ENCODE measurements at places on chromosomes 1 and 21. TPM values are rescaled to one million over a fixed set of nuclear protein-coding genes. Genes with fewer than 3 reads are reported as not detected.
A peak's percentile ranks its signal among the peaks of the same experiment; 100 is the strongest.

DNA sequence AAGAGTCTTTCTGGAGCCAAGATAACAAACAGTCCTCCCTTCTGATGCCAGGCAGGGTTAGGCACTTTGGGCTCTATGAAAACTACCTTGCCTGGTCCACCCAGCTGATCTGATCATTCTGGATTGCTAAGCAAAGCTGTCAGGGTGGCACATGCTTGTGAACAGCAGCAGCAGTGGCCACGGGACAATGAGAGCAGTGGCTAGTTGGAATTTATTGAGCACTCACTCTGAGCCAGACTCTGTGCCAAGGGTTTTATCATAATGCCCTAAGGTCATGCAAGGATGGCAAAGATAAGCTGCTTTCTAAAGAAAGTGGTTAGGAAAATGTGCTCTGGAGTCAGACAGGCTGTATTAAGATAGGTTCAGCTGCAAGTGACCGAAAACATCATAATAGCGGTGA, 390.4 kb upstream of the VAMP3 start:
- no peak for DNase-seq

- DNase-seq: no peak
Measured at GRCh38 chr1:190205713-190206112, 272.0 kb downstream of the BRINP3 start.

- DNase-seq: peak; percentile 81
Measured at GRCh38 chr1:160624464-160624863, 22.4 kb downstream of the SLAMF1 start.

DNA sequence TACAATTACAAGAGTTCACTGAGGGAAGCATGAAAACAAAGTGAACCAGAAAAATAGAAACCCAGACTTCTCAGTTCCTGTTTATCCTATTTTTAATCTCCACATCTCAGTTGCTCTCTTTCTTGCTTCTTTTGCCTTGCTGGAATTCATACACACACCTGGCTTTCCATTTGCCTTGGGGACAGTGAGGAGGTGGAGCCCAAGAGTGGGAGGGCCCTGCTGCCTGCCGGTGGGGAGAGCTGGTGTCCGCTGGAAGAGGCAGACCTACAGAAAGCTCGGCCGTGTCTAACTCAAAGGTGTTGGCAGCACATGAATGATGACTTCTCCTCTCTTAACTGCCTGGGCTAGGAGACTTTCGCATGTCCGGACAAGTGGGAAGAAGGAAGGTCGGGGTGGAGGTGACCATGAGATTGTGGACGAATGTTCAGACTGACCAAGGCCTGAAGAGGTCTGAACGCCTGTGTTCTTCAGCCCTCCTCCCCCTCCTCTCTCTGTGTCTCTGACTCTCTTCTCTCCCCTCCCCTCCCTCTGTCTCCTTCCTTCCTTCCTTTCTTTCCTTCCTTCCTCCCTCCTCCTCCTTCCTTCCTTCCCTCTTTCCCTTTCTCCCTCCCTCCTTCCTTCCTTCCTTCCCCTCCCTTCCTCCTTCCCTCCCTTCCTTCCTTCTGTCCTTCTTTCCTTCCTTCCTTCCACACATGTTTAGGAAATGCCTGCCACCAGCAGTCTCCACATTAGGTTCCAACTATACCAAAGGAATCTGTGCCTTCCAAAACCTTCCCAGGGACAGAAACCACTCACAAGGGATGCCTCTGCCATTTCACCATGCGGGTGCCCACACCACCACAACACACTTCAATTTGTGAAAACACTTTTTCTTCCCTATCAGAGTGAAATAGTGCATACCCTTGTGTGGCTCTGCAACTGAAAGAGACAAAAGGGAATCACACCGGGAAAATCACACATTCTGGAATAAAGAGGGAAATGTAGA, 157.3 kb upstream of the RUNX1 start:
- DNase-seq: peak; percentile 66

GRCh38 chr1:35931446-35932157, 697 bp downstream of the AGO3 start:
- DNase-seq: no peak

PTGFR gene
- not detected for total RNA-seq

LAMB3 gene
- total RNA-seq: 0.46 TPM
